ENCODE measurements at places on chromosomes 3 and 15.
A peak's percentile ranks its signal among the peaks of the same experiment; 100 is the strongest.

- DNase-seq, result no peak
These were observed 455.3 kb upstream of the PDZRN3 start for GRCh38 chr3:74080056-74080461.

GRCh38 chr3:33544126-33544525 lies 103.9 kb upstream of the UBP1 start:
- no peak for DNase-seq

DNA sequence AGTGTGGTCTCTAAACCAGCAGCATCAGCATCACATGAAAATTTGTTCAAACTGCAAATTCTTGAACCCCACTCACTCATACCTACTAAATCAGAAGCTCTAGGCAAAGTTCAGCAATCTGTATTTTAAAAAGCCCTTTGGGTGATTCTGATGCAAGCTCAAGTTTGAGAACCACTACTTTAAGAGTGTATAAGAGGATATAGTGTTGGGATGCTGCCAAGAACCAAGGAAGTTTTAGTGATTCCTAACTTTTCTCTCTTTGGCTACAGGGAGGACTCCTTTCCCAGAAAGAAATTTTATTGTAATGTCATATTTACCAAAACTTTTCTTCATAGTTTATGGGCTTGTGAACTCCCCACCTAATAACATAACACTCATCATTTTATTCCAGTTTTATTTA lies 422.2 kb downstream of the TBC1D5 start:
- DNase-seq, result no peak

GRCh38 chr3:355622-356021 lies 159.1 kb downstream of the CHL1 start:
- peak; percentile 14 for DNase-seq

DNA sequence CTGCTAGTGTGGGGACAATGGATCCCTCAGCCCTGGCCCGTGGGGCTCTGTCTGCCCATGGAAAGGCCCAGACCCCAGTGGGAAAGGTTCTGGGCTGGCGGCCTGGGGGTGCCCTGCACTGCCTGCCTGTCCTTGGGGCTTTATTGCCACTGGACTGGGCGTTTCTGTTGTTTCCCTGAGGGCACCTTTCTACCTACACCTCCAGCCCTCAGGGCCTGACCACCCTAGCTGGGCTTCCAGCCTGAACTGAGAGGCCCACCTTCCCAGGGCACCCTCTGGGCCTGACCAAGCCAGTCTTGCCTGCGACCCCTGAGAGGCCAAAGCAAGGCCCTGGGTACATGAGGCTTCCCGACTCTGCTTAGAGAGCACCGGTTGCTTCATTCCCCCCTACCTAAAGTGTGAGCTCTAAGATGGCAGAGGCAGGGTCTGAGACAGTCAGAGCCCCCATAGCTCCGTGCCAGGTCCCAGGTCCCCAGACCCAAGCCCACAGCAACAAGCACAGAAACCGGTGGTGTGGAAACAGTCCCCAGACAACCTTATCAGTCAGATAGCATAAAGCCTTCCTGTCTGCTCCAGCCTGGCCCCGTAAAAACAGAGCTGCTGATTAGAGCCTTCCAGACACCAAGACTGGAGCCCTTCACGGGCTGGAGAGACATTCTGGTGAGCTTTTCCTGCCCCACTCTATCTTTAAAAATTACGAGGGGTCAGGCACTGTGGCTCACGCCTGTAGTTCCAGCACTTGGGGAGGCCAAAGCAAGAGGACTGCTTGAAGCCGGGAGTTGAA lies 102.8 kb downstream of the CHSY1 start:
- no peak for DNase-seq

DNA sequence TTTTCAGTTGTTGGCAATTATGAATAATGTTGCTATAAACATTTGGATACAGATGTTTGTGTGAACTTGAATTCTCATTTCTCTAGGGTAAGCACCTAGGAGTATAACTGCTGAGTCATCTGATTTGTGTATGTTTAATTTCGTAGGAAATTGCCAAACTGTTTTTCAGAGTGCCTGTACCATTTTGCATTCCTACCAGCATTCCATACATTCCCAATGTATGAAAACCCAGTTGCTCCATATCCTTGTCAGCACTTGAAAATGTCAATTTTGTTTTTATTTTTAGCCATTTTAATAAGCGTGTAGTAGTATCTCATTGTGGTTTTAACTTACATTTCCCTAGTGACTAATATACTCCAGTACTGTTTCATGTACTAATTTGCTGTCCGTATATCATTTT lies 98.5 kb upstream of the TSC22D2 start:
- no peak for DNase-seq

DNA sequence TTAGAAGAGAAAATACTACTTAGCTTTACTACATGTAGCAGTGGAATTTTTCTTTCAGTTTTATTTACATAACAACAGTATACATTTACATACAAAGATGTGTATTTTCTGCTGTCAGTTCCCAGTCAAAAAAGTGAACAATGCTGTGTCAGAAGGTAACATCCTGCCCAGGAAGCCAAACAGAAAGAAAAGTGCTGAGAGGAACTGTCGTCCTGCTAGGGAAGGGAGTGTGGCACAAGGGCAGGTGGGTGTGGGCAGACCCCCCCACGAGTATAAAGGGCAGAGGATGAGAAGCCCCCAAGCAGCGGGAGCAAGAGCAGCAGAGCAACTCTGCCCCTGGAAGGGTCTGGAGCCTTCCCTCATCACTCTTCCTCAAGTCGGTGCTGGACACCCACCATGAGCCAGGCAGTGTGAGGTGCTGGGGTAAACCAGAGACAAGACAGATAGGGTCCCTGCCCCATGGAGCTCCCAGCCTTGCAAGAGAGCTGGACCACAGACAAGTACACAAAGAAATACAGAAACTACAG lies 39.7 kb downstream of the TBC1D2B start:
- no peak for DNase-seq

DNA sequence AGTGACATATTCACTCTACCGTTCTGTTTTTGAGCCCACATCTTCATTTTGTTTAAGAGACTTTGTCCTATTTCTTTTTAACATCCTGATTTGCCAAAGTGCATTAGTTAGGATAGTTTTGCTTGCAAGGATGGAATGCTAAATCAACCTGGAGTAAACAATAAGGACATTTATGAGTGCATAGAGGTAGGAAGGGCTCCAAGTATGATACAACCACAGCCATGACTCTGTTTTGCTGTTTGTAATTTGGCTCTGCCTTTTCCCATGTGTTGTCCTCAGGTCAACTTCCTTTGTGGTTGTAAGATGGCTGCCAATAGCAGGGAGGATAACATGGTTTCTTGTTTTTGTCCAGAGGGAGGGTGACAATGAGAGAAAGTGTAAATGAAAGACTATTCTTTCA lies 66.4 kb upstream of the GOLIM4 start:
- DNase-seq, result no peak

- no peak for DNase-seq
These were observed 60.1 kb downstream of the VGLL3 start for GRCh38 chr3:86930831-86931230.

- no peak for DNase-seq
These were observed 63.7 kb downstream of the DPPA2 start for GRCh38 chr3:109252641-109253040.

DNA sequence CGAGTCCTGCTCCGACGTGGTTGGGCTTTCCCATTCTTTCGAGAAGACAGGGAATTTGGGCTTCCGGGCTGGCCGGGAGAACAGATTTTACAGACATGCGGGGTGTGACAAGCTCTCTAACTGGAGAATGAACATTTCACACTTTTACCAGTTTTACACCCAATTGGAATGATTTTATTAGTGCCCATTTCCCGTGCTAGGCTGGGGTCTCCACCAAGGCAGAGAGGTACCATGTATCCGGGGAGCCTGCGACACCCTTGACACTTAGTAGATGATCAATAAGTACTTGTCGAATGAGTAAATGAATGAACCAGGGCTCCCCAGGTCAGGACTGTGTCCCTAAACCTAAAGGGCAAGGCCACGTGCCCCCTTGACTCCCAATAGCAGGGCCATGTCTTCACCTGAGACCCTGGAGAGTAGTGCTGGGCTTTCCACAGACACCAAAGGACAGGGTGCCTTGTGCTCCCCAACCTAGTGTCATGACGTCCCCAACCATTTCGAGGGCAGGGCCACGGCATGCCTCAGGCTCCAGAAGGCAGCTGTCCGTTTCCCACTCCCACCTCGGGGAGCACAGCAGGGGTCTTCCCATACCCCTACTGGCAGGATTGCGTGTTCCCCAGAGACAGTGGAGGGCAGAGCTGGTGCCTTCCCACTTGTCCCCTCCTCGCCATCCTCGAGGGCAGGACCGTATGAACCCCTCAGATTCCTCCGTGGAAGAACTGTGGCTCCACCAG lies 679 bp upstream of the MYD88 start:
- DNase-seq, result peak; percentile 37

DNA sequence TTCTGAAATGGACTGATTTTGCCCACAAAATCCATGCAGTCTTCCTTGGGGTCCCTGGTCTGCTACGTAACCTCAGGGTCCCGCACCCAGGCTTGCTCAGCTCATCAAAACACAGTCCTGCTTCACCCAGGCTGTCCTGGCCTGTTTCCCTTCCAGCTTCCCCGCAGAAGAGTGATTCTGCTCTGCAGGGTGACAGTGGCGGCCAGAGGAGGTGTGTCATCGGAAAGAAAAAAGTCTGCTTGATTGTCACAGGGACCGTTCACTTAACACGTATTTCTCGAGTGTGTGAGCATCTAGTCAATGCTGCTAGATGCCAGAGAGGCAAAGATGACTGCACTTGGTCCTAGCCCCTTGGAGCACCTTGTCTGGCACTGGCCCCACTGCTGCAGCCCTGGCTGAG lies 50.1 kb upstream of the ABHD2 start:
- DNase-seq, result no peak

- no peak for DNase-seq
These were observed 16.4 kb downstream of the SLCO2A1 start for GRCh38 chr3:134013280-134013679.

DNA sequence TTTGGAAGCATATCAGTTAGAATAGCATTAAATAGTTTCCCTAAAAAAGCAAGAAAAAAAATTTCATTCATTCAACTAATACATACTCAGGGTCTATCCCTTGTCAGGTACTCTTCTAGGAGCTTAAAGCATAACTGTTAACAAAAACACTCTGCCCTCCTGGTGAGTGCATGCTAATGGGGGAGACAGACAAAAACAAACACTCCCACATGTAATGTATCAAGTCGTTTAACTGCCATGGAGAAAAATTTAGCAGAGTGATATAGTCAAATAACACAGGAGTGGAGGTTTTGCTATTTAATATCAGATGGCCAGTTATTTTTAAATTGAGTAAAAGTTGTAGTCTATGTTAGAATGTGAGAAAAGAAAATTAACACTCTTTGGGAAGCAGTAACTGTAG lies 254.5 kb upstream of the RARB start:
- no peak for DNase-seq

Measured in transverse colon (tissue), 4 donors.